ENCODE measurements at places on chromosomes 5 and 9. TPM values are rescaled to one million over a fixed set of nuclear protein-coding genes. Genes with fewer than 3 reads are reported as not detected.

The FGF10 gene
- total RNA-seq = not detected

The PKD2L2 gene
- total RNA-seq = not detected

The DBH gene
- not detected for total RNA-seq

DNA sequence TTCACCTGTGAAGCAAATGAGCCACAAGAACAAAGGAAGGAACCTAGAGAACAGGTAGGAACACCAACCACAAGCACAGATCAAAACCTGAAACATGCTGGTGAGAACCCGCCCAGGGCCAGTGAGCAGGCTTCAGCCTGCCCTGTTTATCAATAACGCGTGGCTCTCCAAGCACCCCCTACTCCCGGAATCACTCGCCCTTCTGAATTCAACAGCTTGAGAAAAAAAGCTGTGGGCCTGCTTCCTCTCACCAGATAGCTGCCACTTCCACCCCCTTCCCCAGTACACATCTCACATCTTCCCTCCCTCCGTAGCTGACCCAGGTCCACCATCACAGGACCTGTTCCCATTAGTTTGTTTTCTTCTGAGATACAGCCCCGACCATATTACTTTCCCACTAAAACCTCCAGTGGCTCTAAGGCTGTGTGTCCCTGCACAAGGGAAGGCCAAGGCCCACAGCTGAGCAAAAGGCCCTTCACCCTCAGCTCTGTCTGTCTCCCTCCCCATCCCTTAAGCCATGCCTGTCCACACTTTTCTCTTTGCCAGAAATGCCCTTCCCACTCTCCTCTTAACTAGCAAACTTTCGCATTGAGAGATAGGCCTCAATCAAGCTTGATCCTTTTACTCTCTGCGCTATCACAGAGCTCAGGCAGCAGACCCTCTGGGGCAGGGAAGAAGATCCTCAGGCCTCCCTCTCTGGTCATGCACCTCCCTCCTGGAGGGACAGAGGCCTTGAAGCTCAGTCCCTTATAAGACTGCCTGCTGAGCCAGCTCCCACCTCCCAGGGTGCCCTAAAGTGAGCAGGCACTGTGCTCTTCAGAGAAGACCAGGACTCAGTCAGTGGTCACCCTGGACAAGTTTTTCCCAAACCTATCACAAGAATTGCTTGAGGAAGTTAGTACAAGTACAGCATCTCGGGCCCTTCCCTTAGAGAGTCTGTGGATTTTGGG lies 30.1 kb downstream of the B4GALT1 start:
- no peaks in the 10 kb centered on the region for H3K27me3 ChIP-seq
- H3K4me3 ChIP-seq = no peak overlapping the region
- H3K27ac ChIP-seq = peak overlapping the region; percentile 18
- DNase-seq = no peak
- peaks cover 25% of the 10 kb centered on the region for H3K36me3 ChIP-seq

- H3K27me3 ChIP-seq = no peaks in the 10 kb centered on the region
- H3K36me3 ChIP-seq = no peaks in the 10 kb centered on the region
- H3K27ac ChIP-seq = no peak overlapping the region
- DNase-seq = no peak
- no peaks in the 10 kb centered on the region for H3K4me1 ChIP-seq
Measured at GRCh38 chr5:52073993-52074689, 690.9 kb downstream of the ISL1 start.
